Type B pancreatic cell (in vitro differentiated cells): ENCODE measurements at places on chromosomes 11 and 22.
A peak's percentile ranks its signal among the peaks of the same experiment; 100 is the strongest.

GRCh38 chr11:61636676-61637075 is 43.5 kb upstream of the DAGLA start:
- DNase-seq: no peak

DNA sequence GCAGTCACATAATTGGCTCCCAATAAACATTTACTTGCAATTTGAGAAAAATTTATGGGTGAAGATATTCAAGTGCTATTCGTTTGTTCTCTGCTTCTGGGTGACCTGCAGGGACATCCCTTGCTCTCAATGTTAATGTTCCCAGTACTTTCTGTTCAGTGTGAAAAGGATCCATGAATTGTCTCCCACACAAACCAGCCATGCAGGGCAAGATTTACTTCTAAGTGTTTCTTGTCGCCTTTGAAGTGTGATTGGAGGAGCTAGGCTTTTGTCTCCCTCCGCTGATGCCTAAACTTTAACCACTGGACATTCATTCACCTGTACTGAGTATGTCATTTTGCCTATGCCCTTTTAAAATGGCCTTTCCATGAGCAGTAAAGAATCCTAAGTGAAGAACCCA is 66.4 kb upstream of the ADA2 start:
- DNase-seq: no peak

DNA sequence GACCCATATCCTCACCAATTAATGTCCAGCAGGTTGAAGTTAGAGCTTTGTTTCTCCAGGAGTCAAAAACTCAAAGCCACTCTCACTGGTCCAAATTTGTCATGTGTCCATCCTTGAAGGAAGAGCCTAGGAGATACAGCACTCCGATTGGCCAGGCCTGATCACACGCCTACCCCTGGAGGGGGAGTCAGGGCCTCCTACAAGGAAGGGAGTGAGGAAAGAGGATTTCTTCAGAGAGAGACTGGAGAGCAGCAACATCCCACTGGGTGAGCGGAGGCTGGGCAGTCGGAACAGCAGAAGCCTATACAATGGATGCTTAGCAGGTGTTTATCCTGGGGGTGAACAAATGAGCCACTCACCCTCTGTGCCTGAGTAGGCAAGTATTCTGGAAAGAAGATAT is 113.9 kb downstream of the TRIM29 start:
- peak; percentile 34 for DNase-seq

DNA sequence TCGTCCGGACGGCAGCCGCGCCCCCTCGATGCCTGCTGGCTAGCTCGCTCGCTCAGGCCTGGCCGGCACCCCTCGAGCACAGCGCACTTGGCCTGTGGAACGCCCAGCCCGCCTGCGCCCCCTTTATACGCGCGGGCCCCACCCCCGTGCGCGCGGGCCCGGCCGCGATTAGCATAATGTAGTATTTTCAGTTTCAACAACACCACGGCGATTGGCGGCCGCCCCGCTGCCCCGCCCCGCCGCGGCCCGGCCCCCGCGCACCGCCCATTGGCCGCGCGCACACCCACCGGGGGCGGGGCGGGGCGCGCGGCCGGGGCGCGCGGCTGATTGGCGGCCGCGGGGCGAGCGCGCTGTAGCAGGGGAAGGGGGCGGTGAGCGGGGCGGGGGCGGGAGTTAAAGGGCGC is at the start of gene CDKN1C:
CDKN1C (minus strand) TSS at position 98 of the 404 bp plus-strand sequence. CDS start 319 bp downstream, outside the sequence.
- DNase-seq: peak; percentile 95

GRCh38 chr22:37428649-37429586 is 1.6 kb upstream of the ELFN2 start:
- no peak for DNase-seq

- no peak for DNase-seq
Observed at GRCh38 chr11:36273110-36273509, 16.1 kb downstream of the COMMD9 start.

DNA sequence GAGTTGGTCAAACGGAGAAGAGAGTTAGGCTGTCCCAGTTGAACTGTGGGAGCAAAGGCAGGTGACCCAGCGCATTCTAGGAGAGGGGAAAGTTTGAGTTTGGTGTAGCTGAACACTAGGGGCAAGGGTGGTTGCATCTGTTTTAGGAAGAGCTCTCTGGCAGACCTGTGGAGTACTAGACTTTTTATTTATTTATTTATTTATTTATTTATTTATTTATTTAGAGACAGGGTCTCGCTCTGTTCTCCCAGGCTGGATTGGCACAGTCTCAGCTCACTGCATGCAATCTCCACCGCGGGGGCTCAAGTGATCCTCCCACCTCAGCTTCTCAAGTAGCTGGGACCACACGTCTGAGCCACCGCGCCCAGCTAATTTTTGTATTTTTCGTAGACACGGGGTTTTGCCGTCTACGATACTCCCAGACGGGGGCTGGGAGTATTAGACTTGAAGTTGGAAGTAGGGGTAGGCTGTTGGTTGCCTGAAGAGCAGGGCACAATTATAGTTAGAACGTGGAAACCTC is 950 bp upstream of the ACER3 start:
- DNase-seq: no peak

DNA sequence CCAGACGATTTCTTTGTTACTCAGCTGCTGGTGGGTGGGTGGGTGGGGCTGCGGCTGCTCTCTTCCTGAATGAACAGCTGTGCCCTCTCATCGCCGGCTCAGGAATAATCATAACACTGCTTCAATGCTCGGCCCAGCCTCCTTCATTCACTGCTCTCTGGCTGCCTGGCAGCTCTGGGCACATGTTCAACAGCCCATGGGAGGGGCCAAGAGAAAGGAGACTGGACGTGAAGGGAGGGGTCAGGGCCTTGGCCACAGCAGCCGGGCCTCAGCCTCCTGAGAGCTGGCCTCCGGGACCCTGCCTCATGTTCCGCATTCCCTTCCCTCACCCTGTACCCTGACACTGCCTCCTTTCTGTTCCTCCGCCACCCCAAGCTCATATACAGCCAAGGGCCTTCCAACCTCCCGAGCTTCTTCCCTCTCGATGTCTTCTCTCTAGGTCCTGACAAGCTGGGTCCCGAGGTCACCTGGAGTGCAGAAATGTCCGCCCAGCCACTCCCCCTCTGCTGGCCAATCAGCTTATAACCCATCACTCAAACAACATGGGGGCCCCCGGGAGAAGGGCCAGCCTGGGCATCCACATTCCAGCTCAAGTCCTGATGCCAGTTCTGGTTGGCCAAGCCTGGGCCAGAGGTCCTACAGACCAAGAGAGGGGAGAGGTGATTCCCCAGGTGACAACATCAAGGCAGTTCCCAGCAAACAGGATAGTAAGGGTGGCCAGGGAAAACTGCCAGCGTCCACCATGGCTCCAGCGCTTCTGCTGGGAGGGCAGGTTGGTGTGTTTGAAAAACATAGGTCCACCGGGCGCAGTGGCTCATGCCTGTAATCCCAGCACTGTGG is 3.2 kb upstream of the CSDC2 start:
- DNase-seq: no peak

DNA sequence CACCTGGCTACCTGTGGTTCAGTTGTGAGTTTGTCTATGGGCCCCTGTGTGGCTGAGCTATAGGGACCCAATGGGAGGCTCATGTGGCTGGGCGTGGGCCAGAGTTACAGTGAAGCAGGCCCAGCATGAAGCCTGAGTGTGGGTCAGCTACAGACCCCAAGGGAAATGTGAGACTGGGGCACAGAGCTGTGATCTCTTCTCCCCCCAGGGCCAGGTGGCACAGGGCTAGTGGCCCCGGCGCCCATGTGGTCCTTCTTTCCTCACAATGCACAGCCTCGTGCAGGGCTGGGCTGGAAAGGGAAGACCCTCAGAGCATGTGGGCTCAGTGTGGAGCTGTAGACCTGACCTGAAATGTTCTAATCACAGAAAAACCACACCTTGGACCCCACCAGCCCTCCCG is 71.6 kb upstream of the NECTIN1 start:
- DNase-seq: no peak

GRCh38 chr11:68460741-68461574 is at the start of gene PPP6R3:
PPP6R3 (plus strand) TSS chr11:68460752; CDS start chr11:68537665, 76,913 bp downstream.
- DNase-seq: no peak

DNA sequence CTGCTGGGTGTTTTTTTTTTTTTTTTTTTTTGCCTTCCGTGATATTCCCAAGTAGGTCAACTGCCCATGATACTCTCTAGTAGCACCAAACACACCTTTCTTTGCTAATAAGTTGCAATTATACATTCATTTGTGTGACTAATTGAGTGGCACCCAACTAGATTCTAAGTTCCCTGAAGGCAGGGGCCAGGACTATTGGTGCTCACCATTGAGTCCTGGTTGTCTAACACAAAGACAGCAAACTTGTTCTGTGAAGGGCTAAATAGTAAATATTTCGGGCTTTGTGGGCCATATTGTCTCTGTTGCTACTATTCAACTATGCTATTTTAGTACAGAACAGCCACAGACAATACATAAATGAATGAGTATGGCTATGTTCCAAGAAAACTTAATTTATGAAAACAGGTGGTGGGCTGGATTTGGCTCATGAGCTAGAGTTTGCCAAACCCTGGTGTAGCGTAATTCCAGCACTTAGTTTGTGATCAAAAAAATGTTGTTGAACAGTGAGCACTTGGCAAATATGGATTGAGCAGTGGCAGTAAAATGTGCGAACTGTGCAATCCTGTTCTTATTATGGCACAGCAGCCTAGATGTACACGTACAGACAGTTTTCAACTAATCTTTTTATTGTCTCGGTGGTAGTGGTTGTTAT is 11.3 kb downstream of the ENDOD1 start:
- DNase-seq: no peak

- DNase-seq: no peak
Observed at GRCh38 chr11:133172349-133172748, 360.0 kb downstream of the OPCML start.

DNA sequence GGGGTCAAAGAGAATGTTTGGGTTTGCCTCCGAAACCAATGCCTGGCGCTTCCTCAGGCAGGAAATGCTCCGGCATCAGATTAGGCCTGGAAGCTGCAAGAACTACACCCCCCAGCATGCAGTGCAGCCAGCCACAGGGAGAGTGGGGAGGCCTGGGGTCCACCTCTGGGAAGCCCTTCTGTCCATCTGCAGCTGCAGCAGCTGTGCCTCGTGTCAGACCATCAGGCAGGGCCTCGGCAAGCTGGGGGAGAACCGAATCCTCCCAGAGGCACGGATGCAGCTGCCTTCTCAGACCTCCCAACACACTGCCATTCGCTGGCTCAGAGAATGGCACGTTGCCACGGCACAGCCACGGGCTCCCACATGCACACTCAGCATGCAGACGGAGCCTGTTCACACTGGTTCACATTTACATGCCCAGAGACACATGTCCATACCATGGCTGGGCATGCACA is 57.4 kb downstream of the NECTIN1 start:
- DNase-seq: no peak

- no peak for DNase-seq
Observed at GRCh38 chr11:12786891-12787290, 112.7 kb downstream of the TEAD1 start.

GRCh38 chr11:35061516-35062440 is 77.2 kb upstream of the CD44 start:
- no peak for DNase-seq

- DNase-seq: no peak
Observed at GRCh38 chr11:93481279-93481678, 61.9 kb downstream of the SMCO4 start.

DNA sequence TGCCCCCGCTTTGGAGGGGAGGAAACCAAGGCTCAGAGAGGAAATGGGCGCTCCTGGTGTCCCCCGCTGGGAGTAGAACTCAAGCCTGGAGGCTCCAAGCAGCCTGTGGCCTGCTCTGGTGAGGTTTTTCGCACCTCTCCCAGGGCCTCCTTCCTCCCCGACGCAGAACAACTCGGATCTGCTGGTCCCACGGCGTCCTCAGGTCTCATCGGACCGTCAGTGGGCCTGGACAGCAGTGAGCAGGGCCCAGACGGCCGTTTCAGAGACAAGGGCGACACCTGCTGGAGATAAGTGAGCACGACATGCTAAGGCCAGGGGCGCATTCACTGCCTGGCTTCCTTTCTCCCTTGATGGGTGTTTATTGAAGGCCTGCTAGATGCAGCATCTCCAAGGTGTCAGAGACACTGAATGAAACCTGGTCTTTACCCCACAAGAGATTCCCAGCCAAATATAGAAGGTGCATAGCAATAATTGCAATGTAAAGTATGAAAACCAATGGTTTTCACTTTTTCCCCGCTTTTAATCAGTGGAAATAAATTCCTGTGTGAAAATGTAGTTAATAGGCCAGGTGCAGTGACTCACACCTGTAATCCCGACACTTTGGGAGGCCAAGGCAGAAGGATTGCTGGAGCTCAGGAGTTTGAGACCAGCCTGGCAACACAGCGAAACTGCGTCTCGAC is 26.9 kb upstream of the CD82 start:
- peak; percentile 86 for DNase-seq
